KBM-7 (cell line): ENCODE measurements at places on chromosomes 11 and 22.
A peak's percentile ranks its signal among the peaks of the same experiment; 100 is the strongest.

DNA sequence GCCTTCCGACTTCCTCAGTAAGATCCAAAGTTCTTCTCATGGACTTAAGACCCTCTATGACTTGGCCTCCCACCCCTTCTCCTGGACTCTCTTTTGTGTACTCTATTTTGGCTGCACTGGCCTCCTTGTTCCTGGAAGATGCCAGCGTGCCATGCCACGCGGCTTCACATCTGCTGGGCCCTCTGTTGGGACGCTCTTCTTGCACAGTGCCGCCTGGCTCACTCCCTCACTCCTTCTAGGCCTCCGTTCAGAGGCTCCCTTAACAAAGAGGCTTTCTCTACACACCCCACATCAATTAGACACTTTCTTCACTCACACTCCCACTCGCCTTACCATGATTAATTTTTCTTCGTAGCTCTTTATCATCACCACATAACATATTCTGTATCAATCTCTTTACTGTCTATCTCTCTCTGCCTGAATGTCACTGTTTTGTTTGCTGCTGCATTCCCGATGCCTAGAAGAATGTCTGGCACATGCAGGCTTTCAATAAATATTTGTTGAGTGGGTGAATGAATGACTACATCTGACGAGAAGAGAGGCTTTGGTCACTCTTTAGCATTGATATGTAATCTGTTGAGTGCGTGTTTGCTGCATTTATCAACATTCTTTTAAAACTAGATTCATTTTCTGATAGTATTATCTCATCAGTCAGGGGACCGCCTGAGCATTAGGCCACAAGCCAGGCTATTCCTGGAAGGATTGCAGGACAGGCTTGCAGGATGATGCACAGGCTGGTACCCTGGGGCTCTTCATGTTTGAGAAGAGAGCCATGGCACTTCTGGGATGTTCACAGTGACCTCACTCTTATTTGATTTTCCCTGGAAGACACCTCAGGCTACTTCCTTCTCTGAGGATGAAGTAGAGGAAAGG, 60.6 kb upstream of the AMPD3 start:
- no peak for DNase-seq

- no peak for DNase-seq
Observed at GRCh38 chr22:37546437-37547250, 13.6 kb upstream of the CDC42EP1 start.

- DNase-seq: no peak
Observed at GRCh38 chr22:25478528-25478927, 85.9 kb upstream of the GRK3 start.

DNA sequence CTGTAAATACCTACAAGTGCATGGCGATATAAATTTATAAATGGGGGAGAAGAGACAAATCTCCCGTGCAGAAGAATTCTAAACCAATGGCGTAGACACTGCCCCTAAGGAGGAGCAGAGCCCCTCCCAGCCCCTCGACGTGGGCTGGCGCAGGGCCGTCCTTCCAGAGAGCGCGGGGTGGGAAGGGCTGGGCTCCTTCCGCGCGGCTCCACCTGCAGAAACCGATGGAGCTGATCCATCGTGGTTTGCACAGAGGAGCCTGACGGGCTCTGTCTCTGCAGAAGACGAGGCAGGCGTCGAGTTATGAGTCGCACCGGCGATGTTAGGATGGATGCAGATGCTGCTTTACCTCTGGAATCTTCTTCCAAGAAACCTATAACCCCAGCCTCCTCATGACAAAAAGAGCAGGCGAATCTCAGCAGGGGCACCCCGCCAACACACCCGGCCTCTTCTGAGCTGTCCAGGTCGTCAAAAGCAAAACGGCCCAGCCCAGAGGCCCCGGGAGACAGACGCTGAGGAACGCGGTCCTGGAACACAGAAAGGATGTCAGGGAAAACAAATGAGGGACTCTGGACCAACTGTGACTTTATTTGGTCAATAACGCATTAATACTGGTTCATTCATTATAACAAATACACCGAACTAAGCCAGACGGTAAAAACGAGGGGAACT, 11.0 kb upstream of the B4GALNT4 start:
- DNase-seq: no peak

- DNase-seq: no peak
Observed at GRCh38 chr22:22243033-22243680, 1.4 kb upstream of the VPREB1 start.

GRCh38 chr11:101528541-101528940, 55.3 kb downstream of the TRPC6 start:
- DNase-seq: no peak

- no peak for DNase-seq
Observed at GRCh38 chr22:42939941-42940653, 74.9 kb downstream of the PACSIN2 start.

GRCh38 chr11:118572981-118573550, 857 bp downstream of the ARCN1 start:
- peak; percentile 44 for DNase-seq

- DNase-seq: no peak
Observed at GRCh38 chr11:16793511-16793910, 55.1 kb downstream of the C11orf58 start.

DNA sequence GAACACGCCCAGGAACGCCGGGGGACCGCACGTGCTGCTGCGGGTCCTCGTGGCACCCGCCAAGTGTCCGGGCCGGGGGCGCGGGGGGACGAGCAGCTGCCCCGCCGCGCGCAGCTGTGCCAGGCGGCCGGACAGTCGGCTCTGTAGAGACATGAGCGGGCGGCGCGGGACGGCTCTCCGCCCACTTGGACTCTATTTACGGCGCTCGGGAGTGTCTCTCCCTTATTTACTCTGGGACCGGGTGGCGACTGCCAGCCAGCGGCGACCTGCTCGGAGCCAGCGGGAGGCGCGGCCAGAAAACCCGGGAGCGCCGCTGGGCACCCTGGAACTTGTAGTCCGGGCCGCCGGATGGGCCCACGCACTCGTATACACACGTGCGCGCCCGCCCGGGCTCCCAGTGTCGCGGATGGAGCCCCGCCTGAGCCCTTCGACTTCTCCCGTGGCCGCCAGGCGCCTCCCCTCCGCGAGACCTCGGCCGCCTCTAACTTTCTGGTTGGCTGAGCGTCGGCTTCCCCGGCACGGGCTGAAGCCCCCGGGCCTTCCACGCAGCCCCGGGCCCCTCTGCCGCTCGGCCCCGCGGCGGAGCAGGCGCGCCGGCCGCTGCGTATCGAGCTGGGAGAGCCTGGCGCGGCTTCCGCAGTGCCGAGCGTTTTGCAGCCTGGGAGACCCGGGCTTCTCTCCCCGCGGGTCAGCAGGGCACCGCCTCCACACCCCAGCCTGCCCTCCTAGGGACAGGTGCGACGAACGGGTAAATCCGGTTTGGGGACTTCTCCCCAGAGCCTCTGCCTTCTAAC, at the start of gene MACROD1:
TSS of gene MACROD1 (minus strand) at position 272 of the 794 bp plus-strand sequence. CDS start at position 153, 119 bp downstream.
- DNase-seq: peak; percentile 90

DNA sequence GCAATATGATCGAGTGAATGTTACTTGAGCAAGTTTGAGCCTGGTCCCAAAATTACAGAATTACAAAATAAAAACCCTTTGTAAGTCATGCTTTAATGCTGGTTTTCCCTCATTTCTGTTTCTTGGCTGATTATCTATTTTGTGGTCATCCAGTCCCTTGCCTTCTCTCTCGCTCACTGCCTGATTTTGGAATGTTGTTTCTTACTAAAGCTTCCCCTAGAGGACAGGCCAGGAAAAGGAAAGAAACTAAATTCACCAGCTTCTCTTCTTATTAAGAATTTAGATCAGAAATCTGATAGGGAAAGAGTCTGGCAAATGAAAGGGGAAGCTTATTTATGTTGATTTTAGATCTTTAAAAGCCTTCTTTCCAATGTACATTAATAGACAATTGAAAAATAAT, 16.6 kb upstream of the BDNF start:
- DNase-seq: no peak

- no peak for DNase-seq
Observed at GRCh38 chr11:66845143-66845875, 2.1 kb downstream of the RCE1 start.

DNA sequence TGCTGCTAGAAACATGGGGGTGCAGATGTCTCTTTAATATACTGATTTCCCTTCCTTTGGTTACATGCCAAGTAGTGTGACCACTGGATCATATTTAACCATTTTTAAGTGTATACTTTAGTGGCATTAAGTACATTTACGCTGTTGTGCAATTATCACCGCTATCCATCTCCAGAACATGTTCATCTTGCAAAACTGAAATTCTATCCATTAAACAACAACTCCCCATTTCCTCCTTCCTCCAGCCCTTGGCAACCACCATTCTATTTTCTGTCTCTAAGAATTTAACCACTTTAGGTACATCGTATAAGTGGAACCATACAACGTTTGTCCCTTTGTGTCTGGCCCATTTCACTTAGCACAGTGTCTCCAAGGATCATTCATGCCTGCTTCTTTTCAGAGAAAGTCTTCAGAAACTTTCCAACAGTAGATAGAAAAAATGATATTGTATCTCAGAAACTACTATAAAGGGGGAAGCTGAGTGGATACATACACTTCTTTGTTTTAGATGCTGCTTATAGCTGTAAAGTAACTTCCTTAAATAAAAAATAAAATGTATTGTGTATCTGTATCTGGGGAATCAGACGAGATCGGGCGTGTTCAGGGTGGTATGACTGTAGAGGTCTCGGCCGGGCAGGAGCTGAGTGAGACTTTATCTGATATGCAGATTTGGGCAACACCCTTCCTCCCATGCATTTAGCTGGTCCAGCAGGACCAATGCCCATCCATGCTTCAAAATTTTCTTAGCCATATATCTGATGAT, 44.6 kb upstream of the ZBED5 start:
- peak; percentile 72 for DNase-seq

DNA sequence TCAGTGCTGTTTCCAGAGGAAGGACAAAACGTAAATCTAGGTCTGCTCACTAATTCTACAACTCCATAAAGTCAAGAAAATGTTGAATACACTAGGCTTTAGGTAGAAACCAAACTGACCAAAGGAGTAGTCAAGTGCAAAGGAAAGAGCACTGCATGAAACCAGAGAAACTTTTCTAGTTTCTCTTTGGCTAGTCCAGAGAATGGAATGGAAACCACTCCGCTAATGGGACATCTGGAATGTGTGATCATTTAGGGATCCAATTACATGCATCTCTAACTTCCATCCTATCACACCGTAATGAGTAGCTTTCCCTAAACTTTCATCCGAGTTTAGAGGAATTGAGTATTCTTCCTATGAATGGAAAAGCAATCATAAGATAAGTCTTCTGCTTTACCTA, 2.4 kb downstream of the OR52M1 start:
- DNase-seq: no peak

- no peak for DNase-seq
Observed at GRCh38 chr11:109958821-109959166, 134.4 kb upstream of the ZC3H12C start.

- DNase-seq: no peak
Observed at GRCh38 chr11:75150879-75151278, at the start of gene SLCO2B1. TSS of gene SLCO2B1 (plus strand) at chr11:75151107. CDS start at chr11:75151382, 275 bp downstream.

GRCh38 chr11:8959546-8960166, 4.6 kb downstream of the TMEM9B start:
- peak; percentile 75 for DNase-seq

DNA sequence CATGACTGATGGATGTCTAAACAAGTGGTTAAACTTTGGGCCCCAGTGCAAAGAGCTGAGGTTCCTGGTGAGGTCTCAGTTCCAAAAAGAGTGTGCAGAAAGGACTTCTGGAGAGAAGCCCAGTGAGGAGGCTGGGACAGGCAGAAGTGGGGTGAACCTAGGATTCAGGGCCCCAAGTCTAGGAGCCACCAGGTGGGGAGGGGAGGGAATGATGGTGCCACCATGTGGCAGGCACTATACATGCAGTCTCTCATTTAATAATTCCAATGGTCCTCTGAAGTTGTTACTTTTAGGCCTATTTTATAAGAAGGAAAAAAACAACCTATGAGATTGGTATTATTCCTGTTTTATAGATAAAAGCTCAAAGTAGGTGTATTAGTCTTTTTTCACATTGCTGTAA, 102.0 kb downstream of the INSC start:
- no peak for DNase-seq

DNA sequence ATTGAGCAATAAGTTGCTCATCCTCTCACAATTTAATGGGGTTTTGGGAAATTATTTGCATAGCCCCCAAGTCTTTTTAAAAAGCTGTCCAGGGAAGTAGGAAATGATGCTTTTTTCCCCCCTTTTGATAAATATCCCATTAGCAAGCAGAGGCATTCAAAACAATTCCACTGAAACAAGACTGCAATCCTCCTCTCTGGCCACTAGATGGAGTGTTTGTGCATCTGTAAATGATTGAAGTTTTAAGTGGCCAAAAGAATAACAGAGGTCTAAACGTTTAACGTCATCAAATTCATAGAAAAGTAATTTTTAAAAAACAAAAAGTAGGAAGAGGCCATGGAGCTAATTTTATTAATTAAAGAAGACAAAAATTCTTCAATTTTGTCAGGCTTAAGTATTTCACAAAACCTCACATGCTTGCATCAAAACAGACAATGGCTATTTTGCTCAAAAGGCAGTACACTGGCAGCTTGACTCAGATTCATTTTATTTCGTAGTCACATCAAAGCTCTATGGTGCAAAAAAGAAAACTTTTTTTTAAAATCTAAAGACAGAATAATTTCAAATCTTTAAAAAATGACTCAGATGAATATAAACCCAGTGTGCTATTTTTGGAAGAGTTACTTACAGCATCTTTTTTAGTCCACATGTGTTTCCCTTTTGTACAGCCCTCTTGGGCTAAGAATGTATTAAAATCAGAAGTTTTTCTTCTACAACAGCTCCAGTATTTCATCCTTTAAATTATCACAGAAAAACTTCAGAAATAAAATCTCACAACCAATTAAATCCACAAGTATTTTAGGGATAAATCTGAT, 17.8 kb downstream of the CHORDC1 start:
- DNase-seq: peak; percentile 75

GRCh38 chr11:121606354-121606753, 153.6 kb upstream of the SORL1-AS1 start:
- DNase-seq: no peak

- DNase-seq: no peak
Observed at GRCh38 chr11:30155428-30155827, 75.4 kb upstream of the FSHB start.

- DNase-seq: no peak
Observed at GRCh38 chr11:3177931-3178330, 12.8 kb upstream of the OSBPL5 start.

DNA sequence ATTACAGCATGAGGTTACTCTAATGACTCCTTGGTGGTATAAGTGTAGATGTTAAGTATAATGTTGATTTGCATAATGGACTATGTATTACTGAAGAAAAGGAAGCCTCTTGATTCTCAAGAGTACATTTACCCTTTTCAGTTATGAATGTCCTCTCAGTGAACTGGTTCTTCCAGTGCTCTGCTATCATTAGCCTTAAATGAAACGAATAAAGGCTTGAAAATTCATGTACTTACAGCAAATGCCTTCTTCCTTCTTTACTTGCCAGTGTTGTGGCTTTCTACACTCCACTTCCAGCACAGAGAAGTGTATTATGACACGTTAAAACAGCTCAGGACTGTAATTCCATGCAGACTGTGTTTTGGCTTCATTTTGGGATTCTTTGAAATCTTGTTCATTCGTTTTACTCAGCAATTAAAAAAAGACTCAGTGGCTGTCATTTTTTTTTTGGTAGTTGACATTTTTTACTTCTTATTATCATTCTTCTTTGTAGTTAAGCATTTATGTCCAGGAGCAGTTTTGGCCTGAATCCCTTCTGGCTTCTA, 96.9 kb downstream of the MTMR3 start:
- no peak for DNase-seq
